ENCODE measurements at places on chromosomes 2 and 18.

DNA sequence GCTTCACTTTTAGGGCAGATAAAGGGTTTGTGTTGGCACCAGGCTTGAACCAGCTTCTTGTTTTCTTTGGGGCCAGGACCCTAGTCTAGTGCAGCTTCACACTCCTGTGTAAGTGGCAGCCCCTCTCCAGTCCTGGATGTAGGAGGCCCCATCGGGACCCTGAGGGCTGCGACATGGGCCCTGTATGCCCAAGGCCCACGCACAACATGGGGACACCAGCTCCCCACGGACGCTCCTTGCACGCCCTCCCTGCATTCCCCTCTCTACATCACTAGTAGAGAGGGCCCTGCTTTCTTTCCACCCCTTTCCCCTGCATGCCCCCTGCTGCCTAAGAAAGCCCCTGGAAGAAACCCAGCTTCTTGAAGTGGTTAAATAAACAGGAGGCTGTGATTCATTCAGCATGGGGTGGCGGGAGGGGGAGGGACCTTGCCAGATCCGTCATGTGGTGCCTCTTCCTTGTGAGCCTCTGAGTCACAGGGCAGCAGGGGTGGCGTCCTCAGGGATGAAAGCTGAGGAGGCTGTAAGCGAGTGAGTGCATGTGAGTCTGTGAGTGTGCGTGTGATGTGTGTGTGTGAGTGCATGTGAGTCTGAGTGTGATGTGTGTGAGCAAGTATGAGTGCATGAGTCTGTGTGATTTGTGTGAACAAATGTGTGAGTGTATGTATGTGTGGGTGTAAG lies 42.5 kb downstream of the COPS8 start:
- DNase-seq, result no peak

GRCh38 chr2:120543899-120544298 lies 191.8 kb upstream of the GLI2 start:
- no peak for DNase-seq

- DNase-seq, result no peak
Observed at GRCh38 chr2:127807678-127808353, 3.2 kb downstream of the WDR33 start.

GRCh38 chr2:119126650-119127049 lies 31.9 kb downstream of the C1QL2 start:
- DNase-seq, result peak; percentile 6

GRCh38 chr2:96963316-96963715 lies 23.1 kb downstream of the FAM178B start:
- DNase-seq, result no peak

GRCh38 chr2:102187496-102188150 lies 800 bp downstream of the IL1RL2 start:
- peak; percentile 26 for DNase-seq

GRCh38 chr2:120230515-120231471 lies 7.6 kb upstream of the TMEM185B start:
- DNase-seq, result no peak

GRCh38 chr2:227436436-227437174 lies 35.4 kb upstream of the AGFG1 start:
- no peak for DNase-seq

- no peak for DNase-seq
Observed at GRCh38 chr2:60535685-60536312, 17.7 kb downstream of the BCL11A start.

All from stimulated activated CD4-positive, alpha-beta T cell treated with anti-CD3 and anti-CD28 coated beads, Interleukin-1b, Interleukin-23, amount 100 ng/mL, for 1 hour (primary cell).